NCI-H526 treated with DMSO at 0.1 percent for 48 hours (cell line): ENCODE measurements at places on chromosomes 5 and 9.

- DNase-seq: no peak
These were observed 607.8 kb downstream of the BNC2 start for GRCh38 chr9:16262477-16263261.

GRCh38 chr5:143837306-143837848 lies 25.4 kb downstream of the HMHB1 start:
- DNase-seq: no peak

- DNase-seq: no peak
These were observed 22.6 kb downstream of the PTGS1 start for GRCh38 chr9:122393284-122393983.

GRCh38 chr5:143322176-143322575 lies 81.3 kb downstream of the NR3C1 start:
- no peak for DNase-seq

DNA sequence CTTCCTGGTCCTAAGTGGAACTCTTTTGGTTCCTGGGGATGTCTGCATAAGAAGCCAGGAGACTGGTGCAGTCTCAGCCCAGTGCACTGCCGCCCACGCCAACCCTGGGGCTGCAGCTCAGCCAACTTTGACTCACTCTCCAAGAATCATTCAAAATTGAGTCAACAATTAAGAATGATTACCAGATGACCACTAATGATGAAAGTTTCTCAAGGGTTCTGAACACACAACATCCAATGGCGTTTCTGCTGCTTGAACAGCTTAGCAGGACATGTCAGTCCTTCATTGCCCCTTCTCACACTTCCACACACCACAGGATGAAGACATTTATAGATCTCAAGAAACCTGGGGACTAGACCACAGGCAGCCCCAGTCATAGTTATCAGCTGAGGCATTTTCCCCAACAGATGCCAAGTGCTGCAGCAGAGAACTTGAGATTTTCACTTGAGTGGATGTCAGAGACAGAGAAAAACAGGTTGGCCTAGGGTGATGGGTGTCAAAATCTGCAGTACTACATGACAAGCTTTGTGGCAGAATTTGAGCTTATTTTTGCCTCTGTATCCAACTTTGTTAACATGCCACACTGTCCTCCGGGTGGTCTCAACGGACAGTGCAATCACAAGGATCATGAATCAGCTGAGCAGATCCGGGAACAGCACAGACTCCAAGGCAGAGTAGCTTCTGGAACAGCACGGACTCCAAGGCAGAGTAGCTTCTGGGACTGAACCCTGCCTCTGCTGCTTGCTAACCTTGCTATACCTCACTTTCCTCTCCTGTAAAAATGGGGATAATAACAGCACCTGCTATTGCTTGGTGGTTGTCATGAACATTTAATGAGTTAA lies 356.1 kb downstream of the SPOCK1 start:
- no peak for DNase-seq

DNA sequence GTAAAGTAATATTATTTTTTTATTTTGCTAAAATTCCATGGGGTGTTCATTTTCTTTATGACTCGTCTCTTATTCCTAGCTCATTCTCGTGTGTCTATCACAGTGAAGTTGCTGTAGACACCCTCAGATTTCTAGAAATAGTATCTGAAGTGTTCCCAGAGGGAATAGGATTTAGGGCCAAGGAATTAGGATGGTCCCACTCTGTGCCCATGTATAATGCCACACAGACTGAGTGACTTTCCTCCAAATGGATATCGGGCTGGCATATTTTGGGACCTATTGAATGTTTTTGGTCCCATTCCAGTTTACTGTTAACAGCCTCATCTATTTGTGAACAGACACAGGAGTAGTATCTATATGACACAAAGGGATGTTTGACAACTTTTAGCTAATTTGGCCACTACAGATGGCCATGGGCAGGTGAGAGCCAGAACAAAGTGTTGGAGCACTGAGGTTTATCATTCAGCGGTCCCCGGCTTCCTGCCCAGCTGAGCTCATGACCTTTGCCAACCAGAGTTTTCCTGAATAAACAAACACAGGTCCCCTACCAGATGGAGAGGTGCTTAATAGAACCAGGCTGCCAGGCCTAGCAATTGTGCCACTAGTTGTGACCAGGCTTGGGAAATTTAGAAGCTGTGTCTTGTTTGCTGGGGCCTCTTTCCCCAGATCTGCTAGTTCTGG lies 46.9 kb downstream of the MAP1B start:
- DNase-seq: no peak

DNA sequence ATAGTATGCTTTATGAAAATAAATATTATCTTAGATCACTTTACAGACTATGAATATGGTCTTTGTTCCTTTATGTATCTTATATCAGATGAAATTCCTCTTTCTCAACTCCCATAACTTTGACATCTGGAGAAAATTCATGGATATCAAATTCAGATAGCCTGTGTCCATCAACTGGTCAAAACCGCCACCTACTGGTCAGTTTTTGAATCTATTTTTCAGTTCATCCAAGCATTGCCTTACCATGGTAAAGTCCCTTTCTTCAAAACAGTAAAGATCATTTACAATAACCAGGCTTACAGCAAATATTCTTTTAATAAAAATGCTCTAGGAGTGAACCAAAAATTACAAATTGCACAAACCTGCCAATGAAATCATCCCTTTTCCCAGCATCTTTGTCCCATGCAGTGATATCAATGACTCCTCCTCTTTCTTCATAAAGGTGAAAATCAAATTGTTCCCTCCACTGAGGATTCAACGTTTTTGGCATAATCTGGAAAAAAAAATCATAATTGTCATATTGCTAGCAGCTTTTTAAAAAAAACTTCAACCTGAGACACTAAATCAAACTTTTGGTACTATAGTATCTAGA lies 290.5 kb downstream of the SLF1 start:
- no peak for DNase-seq

DNA sequence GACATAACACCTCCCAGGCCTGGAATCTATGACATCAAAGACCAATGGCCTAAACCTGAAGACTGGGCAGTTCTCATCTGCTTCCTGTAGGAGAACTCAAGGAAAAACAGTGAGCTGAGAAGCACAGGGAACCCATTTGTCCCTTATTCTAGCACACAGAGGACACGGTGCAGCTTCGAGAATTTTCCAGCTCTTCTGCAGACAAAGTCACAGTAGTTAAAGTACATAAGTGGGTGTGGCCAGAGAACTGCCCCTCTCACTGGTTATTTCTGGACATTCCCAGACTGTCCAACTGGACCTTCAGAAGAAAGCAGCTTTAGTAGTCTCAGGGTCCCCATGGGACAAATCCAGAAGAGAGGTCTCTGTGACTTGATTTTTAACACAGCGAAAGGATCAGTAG lies 114.6 kb downstream of the KLHL3 start:
- no peak for DNase-seq

GRCh38 chr9:98080326-98080725 lies 23.8 kb downstream of the NANS start:
- DNase-seq: no peak
